ENCODE measurements at places on chromosomes 5 and 9. TPM values are rescaled to one million over a fixed set of nuclear protein-coding genes. Genes with fewer than 3 reads are reported as not detected.
A peak's percentile ranks its signal among the peaks of the same experiment; 100 is the strongest.

DNA sequence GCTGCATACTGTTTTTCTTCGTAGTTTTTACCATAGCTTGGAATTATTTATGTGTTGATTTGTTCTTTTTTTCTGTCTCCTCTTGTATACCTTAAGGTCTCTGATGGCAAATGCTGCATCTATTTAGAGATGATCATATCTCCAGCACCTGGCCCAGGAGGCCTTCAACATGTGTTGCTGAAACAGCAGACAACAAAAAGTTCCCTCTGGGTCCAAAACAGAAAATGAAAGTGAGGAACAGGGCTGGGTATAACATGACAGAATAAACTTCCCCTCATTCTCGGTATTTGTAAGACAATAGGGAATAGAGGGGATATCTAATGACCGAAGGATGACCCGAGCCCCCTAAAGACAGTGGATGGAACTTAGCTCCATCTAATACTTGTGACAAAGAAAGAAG, 22.7 kb upstream of the PCSK1 start:
- no peak for DNase-seq

DNA sequence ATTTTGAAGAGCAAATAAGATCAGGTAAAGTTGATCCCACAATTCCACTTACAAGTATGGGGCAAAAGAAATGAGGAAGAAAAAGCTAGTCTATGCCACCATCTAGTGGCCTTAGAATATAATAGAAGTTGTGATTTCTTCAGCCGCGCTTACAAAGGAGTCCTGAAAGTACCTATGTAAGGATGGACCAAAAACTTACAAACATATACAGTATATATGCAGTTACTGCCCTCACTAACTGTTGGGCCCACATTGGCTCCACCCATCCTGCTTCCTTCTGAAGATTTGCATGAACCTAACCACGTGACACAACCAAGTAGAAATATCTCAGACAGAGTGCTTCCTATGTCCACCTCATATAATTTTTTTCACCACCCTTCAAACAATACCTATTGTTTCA, 11.7 kb upstream of the OR13D1 start:
- no peak for DNase-seq

- peak; percentile 36 for DNase-seq
Observed at GRCh38 chr5:160887780-160888179, 35.8 kb upstream of the ATP10B start.

DNA sequence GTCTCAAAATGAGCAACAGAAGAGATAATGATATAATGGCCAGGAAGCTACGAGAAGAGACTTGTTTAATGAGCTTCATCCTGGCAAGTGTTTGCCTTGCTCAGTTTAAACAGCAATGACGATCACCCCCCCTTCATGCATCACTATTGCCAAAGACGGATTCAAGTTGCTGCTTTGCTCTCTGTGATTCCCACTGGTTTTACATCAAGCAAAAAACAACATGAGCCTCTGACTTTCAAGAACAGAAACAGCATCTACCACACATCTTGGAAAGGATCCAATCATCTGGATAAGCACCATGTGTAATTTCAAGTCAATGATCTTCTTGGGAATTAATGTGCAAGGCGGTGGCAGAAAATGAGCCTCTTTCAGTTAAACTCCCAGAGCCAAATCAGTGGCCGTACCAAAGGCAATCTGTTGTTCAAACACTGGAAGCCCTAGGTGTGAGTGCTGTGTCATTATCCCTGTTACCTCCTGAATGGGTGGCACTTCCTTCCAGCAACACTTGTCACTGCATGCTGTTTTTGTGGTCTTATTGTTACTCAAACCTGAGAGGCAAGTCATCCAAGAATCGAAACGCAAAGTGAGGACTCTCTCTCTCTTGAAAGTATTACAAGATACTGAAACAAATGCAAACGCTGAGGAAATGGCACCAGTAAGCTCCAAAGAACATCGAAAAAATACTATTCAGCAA, 72.8 kb downstream of the MED27 start:
- no peak for DNase-seq

DNA sequence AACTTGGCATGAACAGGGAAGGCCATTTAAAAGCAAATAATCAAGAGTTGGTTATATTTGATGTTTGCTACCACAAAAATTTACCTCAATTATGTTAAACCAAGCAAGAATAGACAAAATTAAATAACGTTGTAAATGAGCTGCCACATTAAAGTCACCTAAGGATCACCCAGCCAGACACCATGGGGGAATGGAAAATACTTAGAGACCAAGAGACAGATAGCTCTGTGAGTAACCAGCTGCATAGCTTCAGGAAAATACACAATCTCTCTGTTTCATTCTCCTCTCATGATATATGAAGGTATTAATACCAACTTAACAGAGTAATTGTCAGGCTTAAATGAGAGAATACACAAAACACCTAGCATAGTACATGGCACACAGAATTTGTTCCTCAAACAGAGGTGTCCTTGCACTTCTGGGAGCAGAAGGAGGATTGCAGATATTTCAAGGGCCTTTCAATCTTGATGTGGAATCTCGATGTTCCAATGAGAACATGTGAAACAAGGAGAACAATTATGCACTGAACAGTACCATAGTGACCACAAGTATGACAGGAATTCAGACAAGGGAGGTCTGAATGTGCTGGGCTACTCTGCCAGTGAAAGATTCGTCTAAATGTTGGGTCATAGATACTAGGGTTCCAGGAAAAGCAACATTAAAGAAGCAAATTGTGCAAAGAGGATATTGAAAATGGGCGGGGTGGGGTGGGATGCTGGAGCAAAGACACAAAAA, 18.6 kb downstream of the JAKMIP2 start:
- no peak for DNase-seq

GRCh38 chr9:129487658-129488483, 133.0 kb downstream of the C9orf50 start:
- DNase-seq: no peak

GRCh38 chr9:92563116-92564100, 27.6 kb upstream of the ECM2 start:
- DNase-seq: no peak

- no peak for DNase-seq
Observed at GRCh38 chr9:15697446-15697851, 144.6 kb downstream of the CCDC171 start.

DNA sequence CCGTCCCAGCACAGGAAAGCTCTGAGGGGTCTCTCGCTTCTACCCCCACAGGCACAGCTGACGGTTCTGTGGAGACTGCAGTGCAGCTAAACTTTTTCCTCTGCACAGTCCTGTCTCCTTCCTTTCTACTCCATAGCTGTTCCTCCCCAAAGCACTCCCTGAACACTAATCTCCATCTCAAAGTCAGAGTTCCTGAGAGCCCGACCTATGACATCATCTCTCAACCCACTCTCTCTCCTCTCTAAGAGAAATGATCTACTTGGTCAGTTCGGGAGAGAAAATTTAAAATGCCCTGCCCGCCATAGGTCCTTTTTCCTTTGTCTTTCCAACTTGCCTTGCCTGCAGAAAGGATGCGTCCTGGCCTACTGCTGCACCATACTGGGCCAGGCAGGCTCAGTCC, 90.6 kb downstream of the FANCC start:
- DNase-seq: no peak

DNA sequence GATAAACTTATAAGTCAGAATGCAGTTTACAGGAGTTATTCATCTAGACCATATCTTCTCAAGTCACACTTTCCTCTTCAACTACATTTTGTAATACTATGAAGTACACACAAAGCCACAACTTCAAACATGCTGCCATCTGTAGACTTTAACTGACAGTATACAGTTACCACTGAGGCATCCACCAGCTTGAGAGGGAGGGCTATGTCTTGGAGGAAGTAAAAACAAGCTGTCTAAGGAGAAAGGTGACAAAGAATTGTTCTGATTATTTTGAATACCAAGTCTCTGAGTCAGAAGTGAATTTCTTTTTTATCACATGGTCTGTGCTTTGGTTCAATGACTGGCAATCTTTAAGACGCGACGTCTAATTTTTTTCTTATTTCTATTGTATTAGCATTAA, 97.6 kb upstream of the CDH10 start:
- no peak for DNase-seq

Gene LEAP2
- 2.2 TPM for total RNA-seq

DNA sequence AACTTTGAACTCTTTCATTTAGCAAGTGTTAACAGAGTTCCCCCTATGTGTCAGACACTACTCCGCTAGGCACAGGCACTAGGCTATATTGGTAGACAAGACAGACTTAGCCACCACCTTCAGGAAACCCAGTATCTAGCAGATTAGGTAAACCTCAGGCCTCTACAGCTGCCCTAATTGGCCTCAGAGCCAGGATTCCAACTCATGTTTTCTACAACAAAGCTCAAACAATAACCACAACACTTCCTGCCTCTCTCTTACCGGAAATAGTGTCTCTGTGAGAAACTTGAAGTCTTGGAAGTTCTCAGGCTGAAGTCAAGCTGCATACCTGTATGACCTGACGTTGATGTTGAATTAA, 116.6 kb upstream of the SLC44A1 start:
- no peak for DNase-seq

- no peak for DNase-seq
Observed at GRCh38 chr9:36325081-36325828, 67.0 kb upstream of the GNE start.

Gene OGN
- 5.4 TPM for total RNA-seq

DNA sequence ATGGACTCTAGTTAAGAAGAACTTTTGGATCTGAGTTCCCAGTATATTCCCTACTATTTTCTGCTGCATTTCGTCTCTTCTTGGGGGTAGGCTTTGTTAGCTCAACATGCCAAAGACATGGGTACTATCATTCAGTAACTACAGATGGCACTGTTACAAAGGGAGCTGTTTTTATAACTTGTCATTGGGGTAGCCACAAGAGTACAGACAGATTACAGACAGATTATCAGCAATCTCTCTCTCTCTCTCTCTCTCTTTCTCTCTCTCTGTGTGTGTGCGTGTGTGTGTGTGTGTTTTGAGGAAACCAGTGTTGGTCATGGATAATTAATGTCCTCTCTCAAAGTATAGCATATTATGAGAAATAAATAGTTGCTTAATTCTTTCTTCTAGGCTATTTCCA, 116.1 kb downstream of the WDR70 start:
- no peak for DNase-seq

Measured in upper lobe of left lung (tissue), 6 donors.